Activated CD4-positive, alpha-beta T cell treated with anti-CD3 and anti-CD28 coated beads, Interleukin-10, Interleukin-2, amounts not matched to agents 100 ng/mL and 50 ng/mL, durations not matched to agents 16 hours and 8 hours (primary cell): ENCODE measurements at places on chromosomes 2 and 18.

DNA sequence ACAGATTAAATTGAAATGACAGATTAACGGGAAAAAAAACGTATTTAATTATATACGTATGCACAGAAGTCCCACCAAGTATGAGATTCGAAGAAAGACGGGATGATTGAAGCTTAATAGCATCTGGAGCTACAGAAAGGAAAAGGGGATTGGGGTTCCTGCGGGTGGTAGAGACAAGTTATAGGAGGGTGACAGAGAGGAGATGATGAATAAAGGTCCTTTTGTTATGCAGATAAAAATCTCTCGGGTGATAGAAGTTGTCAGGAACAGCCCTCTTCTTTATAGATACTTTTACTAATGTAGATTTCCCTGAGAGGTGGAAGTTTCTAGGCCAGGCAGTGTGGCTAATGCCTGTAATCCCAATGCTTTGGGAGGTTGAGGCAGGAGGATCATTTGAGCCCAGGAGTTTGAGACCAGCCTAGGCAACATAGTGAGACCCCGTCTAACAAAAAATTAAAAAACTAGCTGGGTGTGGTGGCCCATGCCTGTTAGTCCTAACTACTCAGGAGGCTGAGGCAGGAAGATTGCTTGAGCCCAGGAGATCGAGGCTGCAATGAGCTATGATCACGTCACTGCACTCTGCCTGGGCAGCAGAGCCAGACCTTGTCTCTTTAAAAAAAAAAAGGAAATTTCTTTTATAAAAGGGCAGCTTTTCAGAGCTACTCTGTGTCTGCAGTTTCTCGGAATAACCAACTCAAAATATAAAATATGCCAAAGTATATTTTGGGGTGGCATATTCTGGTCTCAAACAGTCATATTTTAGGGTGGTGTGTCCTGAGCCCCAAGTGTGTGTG is 113.0 kb downstream of the STPG4 start:
- no peak for DNase-seq

DNA sequence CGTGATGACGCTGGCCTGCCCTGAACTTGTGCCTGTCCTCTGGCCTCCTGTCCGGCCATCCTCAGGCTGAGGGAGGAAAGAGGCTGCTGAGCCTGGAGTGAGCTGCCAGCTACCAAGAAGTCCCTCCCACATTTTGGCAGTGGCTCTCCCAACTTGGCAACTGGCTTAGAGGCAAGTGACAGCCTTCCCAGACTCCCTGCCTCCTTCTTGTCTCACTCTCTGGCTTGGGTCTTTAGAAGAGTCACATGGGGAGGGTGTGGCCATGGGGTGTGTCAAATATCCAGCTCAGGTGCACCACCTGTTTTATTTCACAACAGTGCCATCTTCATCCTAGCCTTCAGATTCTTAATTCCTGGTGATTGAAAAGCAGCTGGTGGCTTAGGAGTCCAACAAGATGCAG is 222.9 kb downstream of the PRKCE start:
- DNase-seq = no peak

DNA sequence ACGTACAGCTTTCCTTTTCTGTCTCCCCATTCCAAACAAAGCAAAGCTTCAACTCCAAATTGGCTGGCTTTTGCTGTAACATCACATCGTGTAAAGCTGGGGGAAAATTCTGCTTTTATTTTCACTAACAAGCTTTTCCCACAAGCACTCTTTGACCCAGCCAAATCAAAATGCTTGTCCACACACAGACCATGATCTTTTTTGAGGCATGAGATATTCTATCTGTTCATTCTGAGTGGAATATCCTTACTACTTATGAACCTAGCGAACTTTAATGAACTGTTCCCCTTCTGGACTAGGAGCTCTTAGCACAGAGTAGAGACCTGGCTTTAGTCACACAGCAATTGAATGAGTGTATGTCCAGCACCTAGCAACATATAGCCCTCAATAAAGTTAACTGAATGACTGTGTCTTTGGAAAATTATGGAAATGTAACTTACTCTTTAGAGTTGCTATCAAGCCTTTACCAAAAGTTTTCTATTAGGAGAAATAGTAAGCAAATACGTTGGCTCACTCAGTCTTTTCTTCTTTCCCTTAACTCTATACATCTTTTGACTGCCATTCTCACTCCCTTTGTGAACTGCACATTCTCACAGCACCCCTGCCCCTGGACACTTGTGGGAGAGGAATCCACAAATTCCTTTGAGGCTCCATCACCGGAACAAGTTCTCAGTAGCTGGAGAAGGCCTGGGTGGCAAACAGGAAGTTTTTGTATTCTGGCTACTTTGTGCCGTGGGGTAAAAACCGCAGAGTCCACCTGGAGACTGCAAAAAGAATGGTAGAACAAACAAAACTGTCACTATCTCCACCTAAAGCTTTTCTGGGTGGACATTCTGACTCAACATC is 1.3 kb upstream of the UBE2E3 start:
- DNase-seq = no peak

- peak; percentile 48 for DNase-seq
Measured at GRCh38 chr2:176291809-176292283, 22.6 kb downstream of the MTX2 start.

DNA sequence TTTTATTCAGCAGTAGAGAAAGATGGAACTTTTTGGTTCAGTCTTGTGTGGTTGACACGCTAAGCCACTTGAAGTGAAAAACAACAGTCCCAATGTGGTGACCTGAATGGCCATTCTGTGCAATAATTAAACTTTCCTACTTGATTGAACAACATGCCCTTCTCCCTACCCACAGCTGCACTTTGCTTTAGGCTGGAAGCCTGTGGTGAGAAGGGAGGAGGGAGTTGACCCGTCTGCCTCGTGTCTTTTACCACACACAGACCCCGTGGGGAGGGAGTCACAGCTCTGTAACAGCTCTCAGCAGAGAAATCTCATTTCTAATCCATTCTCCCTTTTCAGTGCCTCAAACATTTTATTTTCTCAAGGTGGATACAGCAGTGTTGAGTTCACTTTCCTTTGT is 138.2 kb upstream of the PKDCC start:
- DNase-seq = no peak

DNA sequence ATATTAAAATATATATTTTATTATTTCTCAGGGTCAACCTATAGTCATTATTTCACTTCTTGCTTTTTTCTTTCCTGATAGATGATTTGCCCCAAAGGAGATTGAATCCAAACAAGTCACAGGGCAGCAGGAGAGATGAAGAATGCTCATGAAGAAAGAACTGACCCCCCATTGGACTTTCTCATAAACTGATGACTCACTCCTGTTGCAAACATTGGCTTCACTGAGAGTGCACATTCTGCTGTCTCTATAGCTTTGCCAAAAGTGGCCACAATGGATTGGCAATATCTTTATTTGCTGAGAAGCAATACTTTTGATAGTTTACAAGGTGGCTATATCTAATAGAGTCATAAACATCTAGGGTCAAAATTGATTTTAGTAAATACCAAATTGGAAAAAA is 55.9 kb upstream of the ZNF385B start:
- DNase-seq = no peak

DNA sequence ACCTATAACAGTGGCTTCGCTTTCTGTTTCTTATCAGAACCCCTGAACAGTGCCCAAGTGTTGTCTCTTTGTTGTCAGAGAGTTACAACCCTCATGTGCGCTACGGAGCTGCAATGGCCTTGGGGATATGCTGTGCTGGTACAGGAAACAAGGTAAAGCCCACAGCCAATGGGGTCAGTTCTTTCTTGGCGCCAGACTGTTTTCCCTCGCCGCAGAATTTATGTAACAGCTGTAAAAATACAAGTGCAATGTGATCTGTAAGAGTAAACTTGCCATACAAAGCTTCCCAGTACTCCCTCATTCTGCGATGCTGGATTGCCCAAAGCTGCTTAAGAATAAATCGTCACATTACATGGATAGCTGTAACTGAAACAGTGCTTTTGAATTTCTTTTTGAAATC is 13.9 kb upstream of the HTR2B start:
- no peak for DNase-seq

DNA sequence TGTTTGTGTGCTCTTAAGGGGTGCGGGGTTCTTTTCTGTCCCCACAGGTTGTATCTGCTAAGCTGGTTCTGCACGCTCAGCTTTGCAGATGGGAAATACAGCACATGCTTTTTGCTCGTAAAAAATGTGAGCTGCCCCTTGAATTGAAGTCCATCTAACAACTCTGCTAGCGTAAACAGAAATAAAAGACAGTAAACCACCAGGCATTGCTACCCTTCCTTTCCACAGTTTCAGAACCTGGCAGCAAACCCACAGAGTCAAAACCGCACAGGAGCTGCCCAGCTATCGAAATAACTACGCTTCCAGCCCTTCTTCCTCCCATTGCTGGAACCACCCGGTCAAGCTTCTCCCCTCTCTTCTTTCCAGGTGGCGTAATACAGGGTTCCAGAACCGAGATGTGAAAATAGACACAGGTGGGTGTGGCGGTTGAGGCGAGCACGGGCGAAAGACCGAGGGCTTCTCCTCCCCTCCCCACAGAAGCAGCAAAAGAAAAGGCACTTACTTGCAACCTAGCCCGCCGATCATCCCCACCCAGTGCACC is 479 bp downstream of the SCN9A start:
- DNase-seq = peak; percentile 28

GRCh38 chr18:50853863-50854271 is 25.1 kb upstream of the ME2 start:
- no peak for DNase-seq

- no peak for DNase-seq
Measured at GRCh38 chr2:56271275-56271674, 87.5 kb downstream of the CCDC85A start.

DNA sequence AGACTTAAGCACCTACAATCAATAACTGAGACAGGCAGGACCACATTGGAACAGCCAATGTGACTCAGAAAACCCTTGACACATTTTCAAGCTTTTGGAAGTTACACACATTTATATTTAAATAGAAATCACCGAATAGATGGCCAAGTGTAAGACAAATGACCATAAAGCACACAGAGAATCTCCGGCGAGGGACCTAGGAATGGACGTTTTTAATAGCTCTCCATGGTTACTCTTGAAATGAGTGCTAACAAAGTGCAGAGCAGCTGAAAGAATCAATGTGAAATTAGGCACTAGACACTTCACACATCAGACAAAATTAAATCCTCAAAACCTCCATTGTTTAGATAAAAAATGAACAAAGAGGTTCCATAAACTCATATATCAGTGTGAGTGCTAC is 376.9 kb downstream of the DLGAP1 start:
- DNase-seq = no peak

GRCh38 chr2:219468410-219469185 is 30.1 kb upstream of the GMPPA start:
- DNase-seq = no peak

- DNase-seq = peak; percentile 66
Measured at GRCh38 chr2:175111200-175111657, 56.8 kb downstream of the ATF2 start.

DNA sequence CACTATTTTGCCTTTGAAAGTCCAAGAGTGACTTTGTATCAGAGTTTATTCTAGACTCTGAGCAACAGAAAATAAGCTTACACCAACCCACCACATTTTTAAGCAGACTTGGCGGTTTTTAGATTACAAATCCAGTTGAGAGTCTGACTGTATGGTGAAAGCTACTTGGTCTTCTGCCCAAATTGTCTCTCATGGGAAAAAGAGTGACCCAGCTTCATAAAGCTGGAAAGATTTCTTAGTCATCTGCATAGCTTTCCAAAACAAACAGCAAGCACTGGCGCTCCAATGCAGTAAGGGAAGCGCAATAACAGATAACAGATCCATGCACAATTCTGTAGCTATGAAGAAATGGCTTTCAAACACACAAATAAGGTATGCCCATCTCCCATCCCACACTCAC is 7.1 kb downstream of the DSG1 start:
- no peak for DNase-seq

DNA sequence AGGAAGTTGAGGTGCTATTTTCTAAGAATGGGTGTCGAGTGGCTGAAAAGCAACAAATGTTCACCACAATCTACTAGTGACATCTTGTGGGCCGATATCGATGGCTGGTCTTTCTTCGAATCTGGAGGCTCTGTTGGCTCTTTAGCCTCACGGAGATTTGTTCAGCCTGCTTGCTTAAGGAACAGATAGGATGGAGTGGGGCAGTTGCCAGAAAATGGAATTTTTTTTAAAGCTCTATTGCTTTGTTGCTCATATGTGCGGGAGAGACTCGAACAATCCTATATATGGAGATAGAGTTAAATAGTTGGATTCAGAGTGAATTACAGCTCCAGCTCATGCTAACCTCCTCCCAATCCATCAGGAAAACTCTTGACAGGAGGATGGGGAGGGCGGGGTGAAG is 70.9 kb upstream of the LYPD6B start:
- DNase-seq = no peak

GRCh38 chr2:239937866-239938640 is 87.1 kb downstream of the NDUFA10 start:
- DNase-seq = no peak

- no peak for DNase-seq
Measured at GRCh38 chr18:48776641-48777025, 174.1 kb downstream of the SMAD7 start.

DNA sequence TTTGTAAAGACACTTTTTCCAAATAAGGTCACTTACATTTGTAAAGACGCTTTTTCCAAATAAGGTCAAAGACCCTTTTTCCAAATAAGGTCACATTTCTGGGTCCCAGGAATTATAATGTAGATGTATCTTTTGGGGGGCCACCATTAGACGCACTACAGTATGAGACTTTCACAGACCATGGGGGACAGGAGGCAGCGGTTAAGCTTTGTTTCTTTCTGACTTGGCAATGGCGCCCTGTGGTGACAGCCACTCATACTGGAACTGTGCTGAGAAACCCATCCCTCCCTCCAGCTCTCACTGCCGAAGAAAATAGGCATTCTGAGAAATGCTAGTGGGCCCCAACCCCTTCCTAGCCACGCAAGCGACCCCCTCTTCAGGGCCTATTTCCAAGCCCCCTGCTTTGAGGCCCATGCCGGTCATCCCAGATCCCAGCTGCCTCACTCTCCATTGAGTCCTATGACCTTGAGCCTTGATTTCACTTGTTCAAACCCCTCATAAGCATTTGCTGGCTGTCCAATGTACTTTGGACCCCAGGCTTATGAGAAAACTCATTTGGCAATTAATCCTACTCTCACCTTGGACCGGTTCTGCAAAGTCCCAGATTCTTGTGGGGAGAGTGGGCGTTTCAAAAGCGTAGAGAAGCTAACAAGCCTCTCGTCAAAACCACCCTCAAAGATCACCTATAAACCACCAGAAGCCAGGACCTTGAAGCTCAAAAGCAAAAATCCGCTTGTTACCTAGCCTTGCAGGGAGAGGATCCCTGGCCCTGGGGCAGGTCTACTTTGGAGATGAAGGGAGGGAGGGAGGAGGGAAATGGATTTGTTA is 11.3 kb upstream of the SPATA3 start:
- peak; percentile 97 for DNase-seq

GRCh38 chr2:74512744-74513604 is 1.3 kb upstream of the TLX2 start:
- no peak for DNase-seq
